ENCODE measurements at places on chromosomes 1 and 21.
A peak's percentile ranks its signal among the peaks of the same experiment; 100 is the strongest.

DNA sequence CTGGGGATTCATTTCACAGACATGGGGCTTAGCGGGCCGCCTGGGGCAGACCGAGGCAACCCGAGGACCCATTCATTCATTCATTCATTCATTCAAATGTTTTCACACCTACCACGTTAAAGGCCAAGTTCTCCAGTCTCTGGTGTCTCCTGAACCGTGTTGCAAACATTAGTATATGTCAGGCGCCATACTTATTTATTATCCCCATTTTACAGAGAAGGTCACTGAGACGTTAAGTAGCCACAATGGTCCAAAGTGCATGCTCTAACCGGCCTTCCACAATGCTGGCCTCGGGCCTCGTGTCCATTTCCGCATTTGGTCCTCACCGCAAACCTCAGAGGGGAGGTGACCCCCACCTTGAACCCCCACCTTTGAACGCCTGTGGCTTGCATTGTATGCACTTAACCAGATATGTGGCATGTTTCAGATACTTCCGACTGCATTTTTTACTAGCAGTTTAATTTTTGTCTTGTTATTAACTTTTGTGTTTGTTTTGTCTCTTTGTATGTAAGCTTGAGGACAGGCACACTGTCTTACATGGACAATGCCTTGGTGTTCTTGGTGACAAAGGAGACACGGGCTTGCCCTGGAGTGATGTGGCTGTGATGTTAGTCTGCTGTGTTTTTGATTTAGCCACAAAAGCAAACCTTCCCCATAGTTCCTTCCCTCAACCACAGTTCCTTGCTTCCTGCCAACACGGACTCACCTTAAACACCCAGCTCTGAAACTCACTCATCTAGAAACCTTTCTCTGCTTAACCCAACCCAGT lies 1.2 kb upstream of the IFFO2 start:
- DNase-seq: no peak

GRCh38 chr1:163085904-163086268 lies 16.7 kb downstream of the RGS4 start:
- no peak for DNase-seq

DNA sequence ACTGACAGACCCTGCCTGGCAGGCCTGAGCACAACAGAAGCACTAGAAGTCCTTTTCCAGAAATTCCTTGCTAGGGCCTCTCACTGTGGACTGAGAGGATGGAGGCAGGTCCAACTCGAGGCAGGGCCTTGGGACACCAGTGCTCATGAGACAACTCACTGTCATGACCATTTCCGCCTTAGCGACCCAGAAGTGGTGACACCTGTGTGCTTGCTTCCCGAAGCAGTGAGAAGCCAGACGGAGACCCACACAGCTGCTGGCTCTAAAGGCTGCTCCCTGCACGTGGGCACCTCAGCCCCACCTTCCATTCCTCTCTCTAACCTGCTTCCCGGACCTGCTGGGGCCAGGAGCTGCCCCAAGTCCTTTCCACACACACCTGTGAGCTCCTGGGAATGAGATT lies 33.0 kb downstream of the KCNC4 start:
- DNase-seq: no peak

GRCh38 chr1:99185196-99185595 lies 79.1 kb upstream of the PLPPR4 start:
- no peak for DNase-seq

GRCh38 chr1:248802454-248802853 lies 23.3 kb downstream of the SH3BP5L start:
- DNase-seq: no peak

DNA sequence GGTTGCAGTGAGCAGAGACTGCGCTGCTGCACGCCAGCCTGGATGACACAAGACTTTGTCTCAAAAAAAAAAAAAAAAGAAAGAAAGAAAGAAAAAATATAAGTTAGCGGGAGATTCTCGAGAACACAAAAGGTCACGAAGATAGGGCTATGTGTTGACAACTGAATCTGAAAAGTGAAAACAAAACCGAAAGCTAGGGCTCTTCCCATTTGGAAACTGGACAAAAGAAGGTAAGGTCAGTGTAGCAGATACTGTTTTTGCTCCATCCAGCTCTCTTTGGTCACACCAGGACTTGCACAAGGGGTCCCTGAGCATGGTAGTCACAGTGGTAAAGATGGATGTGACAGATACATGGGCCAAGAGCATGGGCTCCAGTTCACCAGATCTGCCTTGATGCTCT lies 60.4 kb upstream of the MAP10 start:
- DNase-seq: no peak

- DNase-seq: no peak
These were observed 1.4 kb downstream of the NCF2 start for GRCh38 chr1:183588827-183589226.

DNA sequence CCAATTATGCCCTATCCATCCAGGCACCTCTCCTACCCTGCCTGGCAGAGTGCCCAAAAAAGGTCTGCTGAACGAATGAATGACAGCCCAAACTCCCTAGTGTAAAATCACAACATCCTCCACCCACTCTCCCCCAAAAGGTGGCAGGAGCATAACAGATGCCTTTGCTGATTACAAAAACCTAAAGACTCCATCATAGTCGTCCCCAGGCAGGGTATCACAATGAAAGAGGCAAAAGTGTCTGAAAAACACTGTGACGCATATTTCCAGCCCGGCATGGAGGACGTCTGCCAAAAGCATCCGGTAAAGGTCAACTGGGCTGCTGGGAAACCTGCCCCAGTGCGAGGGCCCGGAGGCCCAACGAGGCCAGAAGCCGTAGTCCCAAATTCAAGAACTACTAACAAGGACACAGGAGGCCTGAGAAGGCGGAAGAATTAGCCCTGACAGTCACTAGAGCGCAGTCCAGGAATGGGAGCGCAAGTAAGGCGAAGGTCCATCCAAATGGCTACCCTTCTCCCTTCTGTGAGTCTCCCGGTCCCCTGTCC lies 576 bp downstream of the SMIM12 start:
- no peak for DNase-seq

GRCh38 chr1:25672763-25673409 lies 56.3 kb downstream of the MAN1C1 start:
- no peak for DNase-seq

GRCh38 chr21:37636152-37636860 lies 269.7 kb downstream of the DYRK1A start:
- DNase-seq: no peak

DNA sequence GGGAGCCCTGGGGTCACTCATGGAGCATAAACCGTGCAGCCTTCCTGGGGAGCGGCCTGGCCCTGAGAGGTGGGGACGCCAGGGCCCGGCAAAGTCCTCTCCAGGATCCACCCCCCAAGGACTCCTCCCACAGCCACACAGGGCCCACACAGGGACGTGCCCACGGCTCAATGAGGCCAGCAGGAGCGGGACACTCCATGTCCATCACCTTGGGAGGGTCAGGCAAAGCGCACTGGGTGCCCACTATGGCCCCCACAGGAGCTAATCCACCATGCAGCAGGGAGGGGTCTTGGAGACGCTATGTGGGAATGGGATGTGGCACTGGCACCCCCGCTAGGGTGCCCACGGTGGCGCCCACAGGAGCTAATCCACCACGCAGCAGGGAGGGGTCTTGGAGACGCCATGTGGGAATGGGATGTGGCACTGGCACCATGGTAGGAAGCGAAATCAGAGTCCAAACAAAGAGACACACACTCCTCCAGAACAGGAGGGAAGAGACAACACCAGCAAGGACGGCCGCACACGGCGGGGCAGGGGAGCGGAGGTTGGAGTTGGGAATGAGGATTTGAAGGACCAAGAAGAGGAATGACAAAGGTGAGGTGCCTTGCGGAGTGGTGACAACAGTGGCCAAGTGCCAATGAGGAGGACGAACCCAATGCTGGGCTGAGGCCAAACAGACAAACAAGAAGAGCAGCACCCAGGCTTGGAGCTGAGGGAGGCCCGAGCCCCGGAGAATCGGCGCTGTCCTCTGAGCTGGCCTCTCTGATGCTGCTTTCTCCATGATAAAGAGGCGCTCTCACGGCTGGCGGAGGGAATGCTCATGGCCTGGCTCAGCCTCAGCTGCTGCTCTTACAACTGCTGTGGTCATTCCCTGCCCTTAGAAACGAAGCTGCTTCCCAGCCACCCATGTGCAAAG lies 18.1 kb upstream of the SLC19A1 start:
- DNase-seq: peak; percentile 44

GRCh38 chr1:184428604-184429003 lies 41.8 kb downstream of the C1orf21 start:
- no peak for DNase-seq

- no peak for DNase-seq
These were observed 42.6 kb downstream of the KIRREL1 start for GRCh38 chr1:158035976-158036583.

DNA sequence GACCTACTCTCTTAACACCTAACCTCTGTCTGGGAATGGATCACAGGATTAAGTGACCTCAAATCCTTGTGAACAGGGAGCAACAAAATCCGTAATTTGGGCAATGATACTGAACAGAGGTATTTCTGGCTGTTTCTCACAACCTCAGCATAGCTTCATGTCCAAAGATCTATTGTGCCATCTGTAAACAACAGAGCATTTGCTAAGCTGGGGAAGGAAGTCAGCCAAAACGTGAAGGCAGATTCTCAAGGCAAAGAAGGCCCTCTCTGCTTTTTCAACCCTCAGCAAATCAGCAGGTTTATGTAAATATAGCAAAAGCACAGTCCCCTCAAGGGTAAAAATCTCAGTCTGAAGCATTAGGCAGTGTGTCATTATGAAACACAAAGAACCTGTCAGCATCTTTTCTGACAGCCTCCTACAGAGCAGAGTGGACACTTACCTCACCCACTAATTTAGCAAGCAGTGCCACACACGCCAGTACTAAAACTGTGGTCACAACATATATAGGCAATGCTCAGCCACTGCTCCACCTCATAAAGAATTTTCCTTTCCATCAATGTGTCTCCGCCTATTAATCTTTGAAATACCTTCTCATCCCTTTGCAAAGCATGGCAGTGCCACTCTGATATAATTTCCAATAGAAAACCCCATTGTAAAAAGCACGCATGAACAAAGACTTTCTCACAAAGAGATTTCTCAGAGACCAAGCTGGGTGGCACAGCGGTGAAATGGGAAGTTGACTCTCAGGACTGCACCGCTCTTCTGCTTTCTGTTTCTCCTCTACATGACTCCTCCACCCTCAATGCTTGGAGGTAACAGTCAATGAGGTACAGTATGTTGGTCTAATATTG lies 188.0 kb downstream of the RERE start:
- no peak for DNase-seq

GRCh38 chr1:93437976-93438605 lies 9.8 kb upstream of the FNBP1L start:
- no peak for DNase-seq

DNA sequence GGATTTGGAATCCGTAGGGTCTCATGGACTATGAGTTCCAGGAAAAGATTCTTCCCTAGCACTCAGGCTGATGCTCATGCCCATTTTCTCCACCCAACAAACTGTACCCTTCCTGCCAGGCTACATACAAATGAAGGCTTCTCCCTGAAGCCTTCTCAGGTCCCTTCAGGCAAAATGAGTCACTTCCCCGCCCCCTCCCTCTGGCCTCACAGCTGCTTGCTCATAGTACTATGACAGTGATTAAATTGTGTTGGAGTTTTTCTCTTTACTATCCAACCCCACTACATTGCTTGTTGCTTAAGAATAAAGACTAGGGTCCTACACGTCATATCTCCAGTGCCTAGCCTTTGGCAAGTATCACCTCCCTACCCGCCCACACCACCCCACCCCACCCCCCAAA lies 207.6 kb upstream of the NFIA start:
- DNase-seq: no peak

DNA sequence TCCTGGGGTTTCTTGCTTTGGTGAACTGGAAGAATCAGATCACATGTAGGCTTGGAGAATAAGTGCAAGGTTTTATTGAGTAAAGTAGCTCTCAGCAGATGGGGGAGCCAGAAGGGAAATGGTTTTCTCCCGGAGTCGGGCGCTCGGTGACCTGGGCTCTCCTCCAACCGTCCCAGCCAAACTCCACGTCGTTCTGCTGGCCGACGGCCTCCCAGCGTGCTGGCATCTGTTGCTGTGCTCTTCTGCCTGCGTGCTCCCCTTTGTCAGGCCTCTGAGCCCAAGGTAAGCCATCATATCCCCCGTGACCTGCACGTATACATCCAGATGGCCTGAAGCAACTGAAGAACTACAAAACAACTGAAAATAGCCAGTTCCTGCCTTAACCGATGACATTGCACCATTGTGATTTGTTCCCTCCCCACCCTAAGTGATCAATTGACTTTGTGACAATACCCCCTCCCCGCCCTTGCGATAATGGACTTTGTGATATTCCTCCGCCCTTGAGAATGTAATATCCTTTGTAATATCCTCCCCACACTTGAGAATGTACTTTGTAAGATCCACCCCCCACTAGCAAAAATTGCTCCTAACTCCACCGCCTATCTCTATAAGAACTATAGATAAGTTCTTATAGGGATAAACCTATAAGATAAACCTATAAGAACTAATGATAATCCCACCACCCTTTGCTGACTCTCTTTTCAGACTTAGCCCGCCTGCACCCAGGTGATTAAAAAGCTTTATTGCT lies 88.3 kb downstream of the SMYD3 start:
- DNase-seq: no peak

- DNase-seq: no peak
These were observed 160.2 kb upstream of the COA6 start for GRCh38 chr1:234212764-234213657.

DNA sequence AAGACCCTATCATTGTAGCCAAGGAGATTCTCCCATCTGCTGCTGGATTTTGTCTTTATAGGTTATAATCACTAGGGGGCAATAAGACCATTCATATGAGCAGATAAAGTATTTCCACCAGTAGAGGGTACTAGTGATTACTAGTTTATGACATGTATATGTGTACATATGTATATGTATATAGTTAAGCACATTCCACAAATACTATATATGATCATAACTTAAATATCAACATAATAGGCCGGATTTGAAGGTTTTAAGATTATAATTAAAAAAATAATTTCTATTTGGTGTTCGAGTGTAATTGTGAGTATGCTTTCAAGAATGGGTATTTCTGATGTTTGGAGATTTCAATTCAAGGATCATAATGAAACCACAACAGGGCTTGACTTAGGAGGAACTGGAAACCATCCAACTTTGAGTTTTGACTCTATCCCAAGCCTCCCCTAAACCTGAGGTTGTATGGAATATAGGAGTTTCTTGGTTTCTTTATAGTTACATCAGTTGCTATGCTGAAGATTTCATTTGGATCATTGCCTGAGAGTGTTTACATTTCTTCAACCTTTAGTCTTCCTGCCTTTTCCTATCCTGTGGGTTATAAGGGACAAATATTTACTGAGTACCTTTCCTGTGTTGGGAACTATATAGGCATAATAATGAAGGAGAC lies 16.9 kb downstream of the TCEANC2 start:
- DNase-seq: no peak

DNA sequence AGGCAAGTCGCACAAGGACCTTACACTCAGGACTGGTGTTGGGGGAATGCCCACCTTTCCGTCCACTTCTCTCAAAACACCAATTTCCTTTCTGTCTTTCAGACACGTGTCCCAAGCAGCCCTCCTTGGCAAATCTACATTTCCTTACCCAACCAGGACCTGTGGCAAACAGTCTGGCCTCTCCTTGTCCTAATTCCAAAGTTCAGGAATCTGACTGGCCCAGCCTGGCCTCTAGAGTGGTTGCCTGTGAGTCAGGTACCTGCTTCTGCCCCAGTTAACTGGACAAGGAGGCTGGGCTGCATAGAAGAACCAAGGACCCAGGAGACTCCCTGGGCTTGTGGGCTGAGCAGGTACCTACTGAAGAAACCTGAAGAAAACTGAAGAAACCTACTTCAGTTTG lies 34.3 kb upstream of the CITED4 start:
- no peak for DNase-seq

- no peak for DNase-seq
These were observed 33.0 kb downstream of the ACOT7 start for GRCh38 chr1:6360517-6361070.

GRCh38 chr1:2197707-2198165 lies 3.2 kb upstream of the FAAP20 start:
- DNase-seq: no peak

All from ecto neural progenitor cell (in vitro differentiated cells).